T47D (cell line): ENCODE measurements at places on chromosomes 3 and 15.
A peak's percentile ranks its signal among the peaks of the same experiment; 100 is the strongest.

DNA sequence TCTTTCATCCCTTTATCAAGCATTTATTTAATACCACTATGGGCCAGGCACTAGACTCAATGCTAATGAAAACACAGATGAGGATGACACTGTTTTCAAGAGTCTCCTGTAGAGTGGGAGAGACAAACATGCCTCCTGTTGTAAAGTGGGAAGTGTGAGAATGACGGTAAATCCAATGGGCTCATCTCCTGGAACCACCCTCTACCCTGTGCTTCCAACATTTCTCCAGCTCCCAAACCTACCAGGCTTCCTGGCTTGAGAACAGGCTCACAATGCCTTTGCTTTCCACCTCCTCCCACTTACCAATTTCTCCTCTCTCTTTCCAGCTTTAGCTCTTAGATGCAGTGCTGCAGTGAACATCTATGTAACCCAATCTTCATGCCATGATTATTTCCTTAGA, 54.1 kb upstream of the TBC1D23 start:
- DNase-seq: no peak

DNA sequence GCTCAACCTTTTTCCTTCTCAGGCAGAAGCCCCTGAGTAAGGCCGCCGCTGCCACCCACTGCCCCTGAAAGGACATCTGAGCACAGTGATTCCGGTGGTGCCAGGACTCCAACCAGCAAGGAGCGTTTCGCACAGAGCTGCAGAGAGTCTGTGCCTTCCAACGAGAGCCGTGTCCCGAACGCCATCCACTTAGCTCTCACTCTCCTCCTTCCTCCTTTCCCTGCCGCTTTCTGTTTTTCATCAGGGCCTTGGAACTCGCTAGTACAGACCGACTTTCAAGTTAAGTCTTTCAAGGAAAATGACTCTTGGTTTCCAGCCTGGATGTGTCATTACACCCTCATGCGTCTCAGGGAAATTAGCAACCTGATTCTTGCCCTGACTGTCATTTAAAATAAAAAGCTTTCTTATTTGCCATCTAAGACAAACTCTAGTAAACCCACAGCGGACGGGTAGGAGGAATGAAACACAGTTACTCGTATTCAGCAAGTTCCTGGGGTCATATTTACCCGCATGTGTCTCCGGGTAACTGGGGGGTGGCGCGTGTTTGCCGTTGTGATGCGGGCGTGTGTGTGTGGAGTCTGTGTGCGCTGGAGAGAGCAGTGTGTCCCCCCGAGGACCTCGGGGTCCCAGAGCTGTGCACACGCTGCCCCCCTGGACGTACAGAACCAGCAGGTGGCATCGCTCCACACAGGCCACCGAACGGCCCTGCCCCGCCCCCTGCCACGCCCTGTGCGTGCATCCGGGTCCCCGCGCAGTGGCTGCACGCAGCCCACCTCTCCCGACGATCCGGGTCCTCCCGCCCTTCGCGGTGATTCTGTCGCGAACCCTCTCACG, 30.4 kb upstream of the ALDH1A3 start:
- DNase-seq: peak; percentile 80

DNA sequence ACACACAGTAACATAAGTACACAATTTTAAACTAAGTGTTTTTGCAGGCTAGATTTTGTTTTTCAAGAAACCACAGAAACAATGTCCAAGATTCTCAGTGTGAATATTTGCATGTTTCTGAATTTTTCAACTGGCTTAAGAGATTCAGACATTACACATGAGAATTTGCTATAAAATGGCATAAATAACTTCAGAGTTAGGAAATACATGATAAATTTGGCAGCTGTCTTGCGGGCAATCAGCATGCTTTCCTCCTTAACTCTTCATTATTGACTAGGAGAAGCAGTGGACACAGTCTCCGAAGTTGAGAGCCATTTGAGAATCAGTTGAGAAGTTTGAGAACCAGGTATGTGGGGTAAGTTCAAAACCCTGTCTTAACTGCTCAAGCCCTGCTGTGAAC, 625.6 kb upstream of the SGO1 start:
- DNase-seq: no peak

- no peak for DNase-seq
Observed at GRCh38 chr3:100004931-100005330, 109.4 kb downstream of the FILIP1L start.

GRCh38 chr3:161108840-161109239, 3.7 kb upstream of the B3GALNT1 start:
- no peak for DNase-seq
